Ecto neural progenitor cell (in vitro differentiated cells): ENCODE measurements at places on chromosomes 7 and 10.
A peak's percentile ranks its signal among the peaks of the same experiment; 100 is the strongest.

DNA sequence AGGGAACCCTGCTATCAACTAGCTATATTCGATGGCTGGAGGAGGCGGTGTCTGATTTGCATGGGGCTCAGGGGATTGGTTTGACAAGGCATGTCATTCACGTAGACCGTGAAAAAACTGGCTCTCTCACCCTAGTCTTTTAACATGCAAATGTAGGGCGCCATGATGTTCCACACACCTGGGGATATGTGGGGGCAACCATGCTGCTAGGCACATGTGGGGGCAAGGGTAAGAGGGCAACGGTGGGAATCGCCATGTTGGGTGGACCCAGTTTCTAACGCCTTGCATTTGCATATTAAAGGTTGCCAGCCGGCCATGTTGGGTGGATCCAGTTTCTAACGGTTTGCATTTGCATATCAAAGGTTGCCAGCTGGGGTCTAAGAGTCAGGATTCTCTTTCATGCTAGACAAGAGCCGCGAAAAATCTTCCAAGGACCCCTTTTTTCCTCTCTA lies 419.2 kb upstream of the NFE2L3 start:
- peak; percentile 59 for DNase-seq

GRCh38 chr7:25624833-25625232 lies 396.5 kb upstream of the NPVF start:
- no peak for DNase-seq

- no peak for DNase-seq
Measured at GRCh38 chr7:111089822-111090426, 1.0 kb upstream of the LRRN3 start.

DNA sequence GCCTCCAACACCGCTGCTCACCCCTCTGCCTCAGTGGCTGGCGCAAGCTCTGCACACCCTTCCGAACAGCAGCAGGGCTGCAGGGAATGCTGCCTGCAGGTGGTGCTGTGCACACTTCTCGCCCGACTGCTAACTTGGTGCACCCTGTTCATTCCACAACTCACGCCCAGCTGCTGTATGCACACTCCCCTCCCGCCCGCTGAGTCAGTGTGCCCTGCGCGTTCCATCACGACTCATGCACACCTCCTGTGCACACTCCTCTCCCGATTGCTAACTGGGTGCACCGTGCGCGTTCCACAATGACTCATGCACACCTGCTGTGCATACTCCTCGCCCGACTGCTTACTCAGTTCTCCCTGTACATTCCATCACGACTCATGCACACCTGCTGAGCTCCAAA lies 21.5 kb downstream of the ADARB2 start:
- peak; percentile 69 for DNase-seq

DNA sequence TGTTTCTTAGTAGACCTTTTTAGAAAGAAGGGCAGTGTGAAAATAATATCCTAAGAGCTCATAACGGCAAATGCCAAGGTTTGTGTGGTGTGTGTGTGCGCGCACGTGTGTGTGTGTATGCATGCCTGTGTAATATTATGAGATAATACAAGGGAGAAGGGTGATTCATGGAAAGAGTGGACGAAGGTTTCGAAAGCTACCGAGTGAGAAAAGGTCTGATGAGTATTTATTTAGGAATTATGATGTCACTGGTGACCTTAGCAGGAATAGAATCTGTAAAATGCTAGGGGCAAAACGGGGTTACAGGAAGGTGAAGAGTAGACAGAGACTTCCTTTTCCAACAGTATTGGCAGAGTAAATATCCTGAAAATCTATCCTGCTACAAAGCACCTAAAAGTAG lies 107.3 kb downstream of the AHR start:
- no peak for DNase-seq

- no peak for DNase-seq
Measured at GRCh38 chr7:136309407-136309806, 332.2 kb upstream of the MTPN start.

GRCh38 chr10:117198088-117198487 lies 799 bp downstream of the KCNK18 start:
- DNase-seq, result no peak

GRCh38 chr10:72122221-72122620 lies 33.9 kb upstream of the SPOCK2 start:
- no peak for DNase-seq

- DNase-seq, result no peak
Measured at GRCh38 chr10:129090618-129091366, 376.2 kb upstream of the MGMT start.

DNA sequence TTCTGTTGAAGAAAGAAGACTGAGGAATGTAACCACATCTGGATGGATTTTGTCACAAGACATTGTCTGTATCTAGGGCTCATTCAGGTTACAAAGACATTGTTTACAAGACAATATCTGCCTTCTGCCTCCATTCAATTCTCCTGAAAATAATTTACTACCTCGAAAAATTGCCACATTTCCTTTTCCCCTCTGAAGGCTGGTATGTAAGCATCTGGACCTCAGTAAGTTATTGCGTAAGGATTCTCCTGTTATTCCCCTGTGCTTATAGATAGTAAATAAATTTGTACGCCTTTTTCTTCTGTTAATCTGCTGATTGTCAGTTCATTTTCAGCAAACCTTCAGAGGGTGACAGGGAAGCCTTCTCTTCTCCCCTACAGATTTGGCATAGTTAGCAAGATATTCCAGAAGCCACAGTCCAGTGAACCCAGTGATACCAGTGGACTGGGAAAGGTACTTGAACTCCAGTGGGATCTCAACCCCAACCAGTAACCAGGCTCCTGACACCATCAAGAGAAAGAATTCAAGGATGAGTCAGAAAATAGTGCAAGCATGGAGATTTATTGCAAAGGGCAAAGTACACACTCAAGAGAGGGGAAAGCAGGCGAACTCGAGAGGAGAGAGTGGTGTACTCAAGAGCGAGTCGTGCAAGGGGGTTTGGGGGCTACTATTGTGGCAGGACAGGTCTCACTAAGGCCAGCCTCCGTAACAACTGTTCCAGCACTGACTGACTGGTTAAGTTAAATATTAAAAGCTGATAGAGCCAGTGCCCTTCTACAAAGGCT lies 706.9 kb upstream of the GHITM start:
- DNase-seq, result no peak

DNA sequence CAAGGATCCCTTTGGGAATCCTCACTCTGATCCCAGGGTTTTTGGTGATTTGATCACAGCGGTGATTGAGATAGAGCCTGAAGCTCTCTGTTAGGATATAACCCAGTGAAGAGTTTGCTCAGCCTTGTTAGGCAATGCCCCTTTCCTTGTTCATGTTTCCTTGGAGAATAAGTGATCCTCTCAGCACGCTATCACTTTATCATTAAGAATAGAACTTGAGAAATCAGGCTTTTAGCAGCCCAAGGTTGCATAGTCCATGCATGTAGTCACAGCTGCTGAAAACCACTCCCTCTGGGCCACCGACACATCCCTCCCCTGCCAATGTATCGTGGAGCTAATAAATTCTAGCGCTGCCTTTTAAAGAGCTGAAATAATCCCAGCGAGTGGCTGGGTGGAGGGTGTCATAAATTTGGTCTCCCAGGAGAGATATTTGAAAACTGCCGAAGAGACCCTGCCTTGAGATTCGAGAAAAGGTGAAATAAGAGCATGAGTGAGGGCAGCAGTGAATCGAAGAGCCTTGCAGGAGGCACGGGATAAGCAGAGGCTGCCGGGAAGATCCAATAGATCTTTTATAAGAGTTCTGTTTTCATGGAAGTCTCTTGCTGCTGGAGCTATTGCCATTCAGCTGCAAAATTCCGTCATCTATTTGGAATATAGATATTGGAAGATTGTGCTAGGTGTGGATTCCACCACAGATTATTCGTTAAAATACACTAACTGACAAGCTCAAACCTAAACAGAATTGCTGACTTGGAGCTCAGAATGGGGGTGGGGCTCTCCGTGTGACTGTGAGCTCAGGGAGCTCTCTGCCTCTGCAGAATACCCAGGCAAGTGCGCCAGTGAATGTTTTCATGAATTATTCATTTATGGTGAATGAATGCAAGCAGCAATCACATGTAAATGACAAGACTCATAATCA lies 249.8 kb downstream of the TRIL start:
- no peak for DNase-seq

GRCh38 chr10:101525848-101526247 lies 62.2 kb downstream of the POLL start:
- no peak for DNase-seq

DNA sequence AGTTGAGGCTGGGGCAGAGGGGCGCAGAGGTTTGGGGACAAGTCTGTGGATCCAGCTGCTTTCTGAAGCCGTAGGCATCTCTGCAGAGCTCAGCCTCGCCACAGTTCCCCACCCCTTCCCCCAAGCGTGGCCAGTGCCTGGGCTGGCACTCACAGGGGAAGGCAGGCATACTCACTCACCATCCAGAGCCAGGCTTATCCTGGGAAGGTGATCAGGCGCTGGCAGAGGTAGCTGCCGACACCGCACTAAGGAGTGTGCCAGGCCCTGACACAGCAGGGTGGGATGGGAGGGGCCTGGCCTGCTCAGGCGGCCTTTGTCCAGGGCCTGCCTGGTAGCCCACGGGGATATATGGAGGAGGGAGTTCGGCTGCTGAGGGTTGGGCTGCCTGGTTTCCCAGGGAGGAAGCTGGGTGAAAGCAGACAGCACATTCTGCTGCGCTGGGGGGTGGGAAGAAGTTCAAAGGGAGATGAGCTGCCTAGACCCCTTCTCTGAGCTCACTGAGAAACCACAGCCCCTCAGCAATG lies 15.9 kb downstream of the VSIR start:
- DNase-seq, result peak; percentile 62

DNA sequence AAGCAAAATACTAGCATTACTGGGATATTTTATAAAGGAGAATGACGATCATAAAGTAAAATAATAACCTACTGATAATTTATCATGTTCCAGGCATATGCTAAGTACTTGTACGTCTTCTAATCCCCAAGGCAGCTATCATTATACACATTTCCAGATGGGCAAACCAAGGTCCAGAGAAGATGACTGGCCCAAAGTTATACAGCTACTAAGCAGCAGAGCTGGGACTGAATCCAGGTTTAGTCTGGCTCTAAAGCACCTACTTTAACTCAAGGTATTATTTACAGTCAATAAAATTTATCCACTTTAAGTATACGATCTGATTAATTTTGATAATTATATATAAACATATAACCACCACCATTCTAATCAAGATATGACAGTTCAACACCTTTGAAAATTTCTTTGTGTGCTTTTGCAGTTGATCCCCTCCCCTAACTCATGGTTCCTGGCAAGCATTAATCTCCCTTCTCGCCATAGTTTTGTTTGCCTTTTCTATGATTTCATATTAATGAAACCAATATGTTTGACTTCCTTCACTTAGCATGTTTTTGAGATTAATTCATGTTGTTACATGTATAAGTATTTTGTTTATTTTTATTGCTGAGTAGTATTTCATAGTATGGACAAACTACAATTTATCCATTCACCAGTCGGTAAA lies 126.7 kb downstream of the CPEB3 start:
- no peak for DNase-seq

GRCh38 chr10:96075977-96076376 lies 32.6 kb downstream of the CCNJ start:
- no peak for DNase-seq

DNA sequence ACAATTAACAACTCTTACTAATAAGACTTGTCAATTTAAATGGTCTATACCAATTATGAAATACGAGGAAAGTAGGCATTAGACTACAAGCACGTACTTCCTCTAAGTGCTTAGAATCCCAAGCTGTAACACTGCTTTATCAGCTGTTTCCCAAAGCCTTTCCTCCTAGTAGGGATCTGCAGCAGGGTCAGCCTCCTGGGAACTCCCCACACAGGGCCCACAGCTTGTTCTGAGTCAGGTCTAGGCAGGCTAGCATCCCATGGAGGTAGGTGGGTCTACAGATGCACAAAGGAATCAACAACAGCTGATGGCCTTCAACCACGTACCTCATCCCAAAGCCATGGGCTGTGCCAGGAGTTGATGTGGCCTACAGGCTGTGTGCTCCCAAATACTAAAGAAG lies 14.7 kb downstream of the MMS19 start:
- no peak for DNase-seq

- DNase-seq, result no peak
Measured at GRCh38 chr7:31074120-31074383, 21.9 kb downstream of the ADCYAP1R1 start.

- no peak for DNase-seq
Measured at GRCh38 chr7:157978766-157979165, 608.9 kb downstream of the PTPRN2 start.

GRCh38 chr7:72753781-72754180 lies 74.2 kb downstream of the TYW1B start:
- DNase-seq, result no peak

GRCh38 chr7:101904019-101904418 lies 86.6 kb downstream of the CUX1 start:
- DNase-seq, result no peak

- DNase-seq, result peak; percentile 72
Measured at GRCh38 chr10:71647526-71648253, 71.9 kb downstream of the C10orf105 start.

DNA sequence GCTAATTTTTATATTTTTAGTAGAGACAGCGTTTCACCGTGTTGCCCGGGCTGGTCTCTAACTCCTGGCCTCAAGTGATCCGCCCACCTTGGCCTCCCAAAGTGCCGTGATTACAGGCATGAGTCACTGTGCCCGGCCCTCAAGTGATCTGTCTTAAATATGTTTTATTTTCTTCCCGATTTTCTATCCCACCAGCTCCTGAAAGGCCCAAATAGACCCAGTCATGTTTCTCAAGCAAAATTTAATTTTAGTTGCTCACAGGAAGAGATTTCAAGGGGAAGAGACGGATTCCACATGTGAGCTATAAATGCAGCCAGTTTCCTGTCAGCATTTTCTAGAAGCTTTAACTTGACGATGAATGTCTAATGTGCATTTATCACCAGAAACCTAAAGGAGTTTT lies 12.0 kb downstream of the DENND10 start:
- no peak for DNase-seq

DNA sequence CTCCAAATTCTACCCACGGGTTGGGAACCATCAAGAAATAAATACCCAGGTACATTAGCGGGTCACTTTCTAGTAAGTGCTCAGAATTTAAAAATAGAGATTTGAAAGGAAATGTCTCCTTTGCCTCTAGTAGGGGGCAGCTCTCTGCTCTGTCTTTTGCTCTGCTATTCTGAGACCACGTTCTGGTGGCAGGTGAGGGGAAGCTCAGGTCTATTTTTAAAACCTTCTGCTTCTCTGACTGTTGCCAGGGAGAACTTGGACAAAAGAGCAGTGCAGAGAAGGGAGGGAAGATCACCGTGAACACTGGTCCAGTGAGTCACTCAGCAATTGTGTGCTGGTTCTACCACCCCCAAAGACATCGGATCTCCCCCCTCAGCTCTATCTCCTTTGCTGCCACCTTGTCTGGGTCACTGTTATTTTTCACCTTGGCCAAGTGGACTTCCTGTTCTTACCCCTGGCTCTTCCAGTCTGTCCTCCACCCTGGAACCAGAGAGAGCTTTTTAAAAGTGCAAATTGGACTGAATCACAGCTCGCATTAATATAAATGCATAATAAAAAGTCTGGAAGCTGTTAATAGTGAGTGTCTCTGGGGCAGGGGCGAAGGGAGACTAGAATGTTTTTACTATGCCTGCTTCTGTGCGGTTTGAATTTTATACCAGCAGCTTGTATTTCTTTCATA lies 72.4 kb upstream of the LOXL4 start:
- DNase-seq, result no peak
